Left ventricle myocardium superior (tissue), 1 donor: ENCODE measurements at places on chromosomes 2 and 18. TPM values are rescaled to one million over a fixed set of nuclear protein-coding genes. Genes with fewer than 3 reads are reported as not detected.

GRCh38 chr2:165440367-165440766 is 29.1 kb upstream of the CSRNP3 start:
- no peak for DNase-seq

XDH gene
- total RNA-seq = not detected

RIF1 gene
- 16.3 TPM for total RNA-seq

ELOA2 gene
- total RNA-seq = not detected

TFCP2L1 gene
- total RNA-seq = 0.17 TPM

GRCh38 chr2:45859682-45860081 is 208.2 kb downstream of the PRKCE start:
- DNase-seq = no peak

RTN4 gene
- 43.5 TPM for total RNA-seq

- DNase-seq = no peak
These were observed 118.7 kb downstream of the STPG4 start for GRCh38 chr2:47036489-47036769.

- no peak for DNase-seq
These were observed 200.8 kb downstream of the TTC32 start for GRCh38 chr2:19700861-19701585.

AMER3 gene
- total RNA-seq = not detected

MOGAT1 gene
- total RNA-seq = 0.25 TPM

GRCh38 chr18:62554061-62554815 is 31.4 kb downstream of the ZCCHC2 start:
- no peak for DNase-seq
